Tibial artery (tissue), 4 donors: ENCODE measurements at places on chromosomes 4 and X.

DNA sequence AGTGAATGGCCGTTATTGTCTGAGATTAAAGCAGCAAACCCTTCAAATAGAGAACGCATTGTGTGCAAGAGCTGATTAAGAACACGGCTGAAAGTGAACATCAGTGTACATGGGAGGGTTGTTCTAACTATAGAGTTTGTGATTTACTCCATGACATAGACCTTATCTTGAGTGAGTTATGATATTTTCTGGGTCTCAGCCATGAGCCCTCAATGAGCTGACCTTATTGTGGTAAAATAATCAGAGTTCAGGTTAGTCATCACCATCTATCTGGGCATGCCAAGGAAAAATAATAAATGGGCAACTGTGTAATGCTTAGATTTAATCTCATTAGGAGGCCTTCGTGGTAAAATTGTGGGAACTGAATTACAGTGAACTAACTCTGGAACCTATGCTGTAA is 33.2 kb upstream of the CLDN24 start:
- H3K36me3 ChIP-seq, result no peaks in the 10 kb centered on the region
- H3K27me3 ChIP-seq, result no peaks in the 10 kb centered on the region
- DNase-seq, result no peak

DNA sequence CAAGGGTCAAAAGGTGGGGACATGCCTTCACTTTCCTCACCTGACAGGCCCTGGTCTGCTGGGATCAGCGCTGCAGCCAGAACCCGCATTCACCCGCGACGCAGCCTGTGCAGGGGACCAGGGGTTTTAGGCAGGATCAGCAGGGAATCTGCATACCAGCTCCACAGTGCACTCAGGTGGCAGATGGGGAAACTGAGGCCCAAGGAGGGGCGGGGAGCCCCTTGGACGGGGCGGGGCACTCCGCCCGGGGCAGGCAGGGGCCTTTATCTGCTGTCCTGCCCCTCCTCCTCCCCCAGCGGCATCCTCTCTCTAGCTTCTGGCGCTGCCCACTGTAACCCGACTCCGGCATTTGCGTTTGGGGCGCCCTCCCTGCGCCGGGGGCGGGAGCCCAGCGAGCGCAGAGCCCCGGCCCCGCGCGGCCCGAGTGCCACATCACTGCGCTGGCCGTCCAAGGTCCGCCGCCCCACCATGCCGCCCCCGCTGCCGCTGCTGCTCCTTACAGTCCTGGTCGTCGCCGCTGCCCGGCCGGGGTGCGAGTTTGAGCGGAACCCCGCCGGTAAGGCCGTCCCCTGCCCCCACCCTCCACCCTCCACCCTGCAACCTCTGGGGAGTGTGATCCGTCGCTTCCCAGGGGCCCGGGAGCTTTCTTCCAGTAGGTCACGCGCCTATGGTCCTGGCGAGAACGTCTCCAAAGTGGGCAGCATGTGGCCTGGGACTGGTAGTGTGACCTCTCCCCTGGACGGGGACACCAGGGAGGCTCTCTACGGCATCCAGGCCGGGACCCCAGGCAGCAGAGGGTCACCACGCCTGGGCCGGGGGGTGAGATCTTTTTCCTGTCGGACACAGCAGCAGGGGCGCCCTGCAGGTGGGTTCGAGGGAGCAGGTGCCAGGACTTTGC is at the start of gene CPZ:
Gene CPZ, plus strand, starts transcription at position 400 of the 898 bp plus-strand sequence. Its CDS starts 69 bp downstream, at position 469.
- DNase-seq, result no peak
- no peak within 1 kb of the TSS for H3K27ac ChIP-seq
- no peak within 1 kb of the TSS for H3K4me3 ChIP-seq
- H3K27me3 ChIP-seq, result peaks cover 59% of the 10 kb centered on the region
- no peaks in the 10 kb centered on the region for H3K36me3 ChIP-seq

GRCh38 chr4:167622481-167623240 is 388.4 kb upstream of the SPOCK3 start:
- DNase-seq, result no peak
- H3K36me3 ChIP-seq, result no peaks in the 10 kb centered on the region
- H3K4me1 ChIP-seq, result no peaks in the 10 kb centered on the region
- no peaks in the 10 kb centered on the region for H3K27me3 ChIP-seq
- H3K27ac ChIP-seq, result no peak overlapping the region

GRCh38 chrX:78708262-78708661 is 39.3 kb upstream of the LPAR4 start:
- H3K4me1 ChIP-seq, result no peaks in the 10 kb centered on the region
- no peak for DNase-seq
- no peaks in the 10 kb centered on the region for H3K27me3 ChIP-seq
- no peaks in the 10 kb centered on the region for H3K36me3 ChIP-seq
- no peak overlapping the region for H3K4me3 ChIP-seq

- H3K27me3 ChIP-seq, result no peaks in the 10 kb centered on the region
- H3K36me3 ChIP-seq, result no peaks in the 10 kb centered on the region
- no peak overlapping the region for H3K4me3 ChIP-seq
- DNase-seq, result no peak
These were observed 71.9 kb downstream of the TLL1 start for GRCh38 chr4:165944900-165945299.

GRCh38 chr4:48943387-48943786 is 36.8 kb upstream of the OCIAD2 start:
- H3K36me3 ChIP-seq, result no peaks in the 10 kb centered on the region
- H3K27ac ChIP-seq, result no peak overlapping the region
- no peaks in the 10 kb centered on the region for H3K27me3 ChIP-seq

- no peaks in the 10 kb centered on the region for H3K36me3 ChIP-seq
- no peaks in the 10 kb centered on the region for H3K27me3 ChIP-seq
- DNase-seq, result no peak
- H3K4me1 ChIP-seq, result no peaks in the 10 kb centered on the region
These were observed 195.5 kb downstream of the ANTXR2 start for GRCh38 chr4:79877511-79877910.

- no peak overlapping the region for H3K4me3 ChIP-seq
- no peaks in the 10 kb centered on the region for H3K4me1 ChIP-seq
- H3K36me3 ChIP-seq, result peaks cover 59% of the 10 kb centered on the region
These were observed 141.0 kb downstream of the NSUN7 start for GRCh38 chr4:40890764-40891163.

GRCh38 chr4:17468619-17469221 is 43.2 kb downstream of the QDPR start:
- H3K4me1 ChIP-seq, result no peaks in the 10 kb centered on the region
- no peak overlapping the region for H3K4me3 ChIP-seq
- H3K27ac ChIP-seq, result no peak overlapping the region
- H3K36me3 ChIP-seq, result no peaks in the 10 kb centered on the region
- DNase-seq, result no peak
- no peaks in the 10 kb centered on the region for H3K27me3 ChIP-seq

DNA sequence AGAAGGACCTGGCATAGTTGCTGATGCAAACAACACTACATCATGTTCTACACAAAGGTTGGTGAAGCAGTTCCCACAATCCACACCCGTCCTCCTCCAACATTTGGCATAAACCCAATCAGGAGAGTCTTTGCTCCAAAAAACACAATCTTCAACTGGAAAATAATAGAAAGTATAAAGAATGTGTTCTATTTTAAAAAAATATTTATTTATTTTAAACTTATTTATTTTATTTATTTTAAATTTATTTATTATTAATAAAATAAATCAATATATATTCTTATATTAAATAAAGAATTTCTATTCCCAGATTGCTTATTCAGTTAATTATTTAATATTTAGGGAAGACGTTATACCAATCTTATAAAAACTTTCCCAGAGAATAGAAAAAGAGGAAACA is 1753.7 kb upstream of the AGA start:
- no peak overlapping the region for H3K27ac ChIP-seq
- no peaks in the 10 kb centered on the region for H3K4me1 ChIP-seq
- H3K36me3 ChIP-seq, result no peaks in the 10 kb centered on the region
- no peak overlapping the region for H3K4me3 ChIP-seq

DNA sequence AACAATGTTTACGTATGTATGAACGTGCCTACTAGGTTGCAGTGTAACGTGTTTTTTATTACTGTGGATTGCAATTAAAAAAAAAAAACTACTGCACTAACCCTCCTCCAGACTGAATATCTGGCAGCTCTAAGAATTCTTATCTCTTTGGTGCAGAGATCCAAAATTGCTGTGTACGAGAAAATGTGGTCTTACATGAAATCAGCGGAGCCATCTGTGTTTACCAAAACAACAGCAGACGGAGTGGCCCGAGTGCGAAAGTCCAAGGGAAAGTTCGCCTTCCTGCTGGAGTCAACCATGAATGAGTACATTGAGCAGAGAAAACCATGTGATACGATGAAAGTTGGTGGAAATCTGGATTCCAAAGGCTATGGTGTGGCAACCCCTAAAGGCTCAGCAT is 268.1 kb downstream of the THOC2 start:
- no peaks in the 10 kb centered on the region for H3K4me1 ChIP-seq
- no peaks in the 10 kb centered on the region for H3K27me3 ChIP-seq
- no peak overlapping the region for H3K27ac ChIP-seq

DNA sequence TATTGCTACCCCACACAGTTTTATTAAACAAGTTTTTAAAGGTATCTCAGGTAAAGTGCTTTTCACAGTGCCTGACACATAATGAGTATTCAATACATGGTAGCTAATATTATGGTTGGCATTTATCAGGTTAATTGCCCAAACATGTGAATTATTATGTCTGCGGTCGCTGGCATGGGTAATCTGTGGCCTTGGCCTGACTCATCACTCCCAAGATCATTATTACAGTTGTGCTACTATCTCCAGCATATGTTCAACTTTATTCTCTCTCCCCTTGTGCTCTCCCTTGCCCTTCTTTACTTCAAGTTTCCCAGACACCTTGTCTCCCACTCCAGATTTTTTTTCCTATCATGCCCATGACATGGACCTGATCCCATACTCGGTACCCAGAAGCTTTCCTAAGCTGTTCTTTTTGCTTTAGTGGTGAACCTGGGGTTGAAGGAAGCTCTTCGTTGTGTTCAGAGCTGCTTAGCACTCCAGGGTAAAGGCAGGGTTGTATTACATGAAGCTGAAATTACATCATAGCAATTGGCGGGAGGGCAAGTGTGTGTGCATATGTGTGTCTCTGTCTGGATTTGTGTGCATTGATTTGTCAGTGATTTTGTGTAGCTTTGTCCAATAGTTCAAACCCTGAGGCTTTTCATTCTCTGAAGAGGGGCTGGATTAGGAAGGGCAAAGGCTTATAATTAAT is 176.5 kb upstream of the NRK start:
- no peak overlapping the region for H3K27ac ChIP-seq
- H3K36me3 ChIP-seq, result no peaks in the 10 kb centered on the region
- no peaks in the 10 kb centered on the region for H3K4me1 ChIP-seq
- H3K4me3 ChIP-seq, result no peak overlapping the region

DNA sequence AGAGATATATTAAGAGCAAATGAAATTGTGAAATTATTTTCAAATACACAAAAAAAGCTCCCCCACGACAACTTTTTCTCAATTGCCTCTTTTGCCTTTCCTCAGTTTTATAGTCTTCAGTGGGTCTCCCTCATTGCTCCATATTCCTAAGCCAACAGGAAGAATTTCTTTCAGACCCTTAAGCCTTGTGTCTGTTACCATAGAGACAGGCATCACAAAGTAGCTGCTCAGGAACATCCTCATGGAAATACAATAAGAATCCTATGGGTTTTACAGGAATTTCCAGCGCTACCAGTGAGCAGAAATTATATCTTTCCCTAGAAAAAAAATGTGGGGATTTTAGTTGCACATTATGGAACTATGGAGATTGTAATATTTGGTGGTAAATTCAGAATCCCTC is 121.9 kb upstream of the DMD start:
- H3K27ac ChIP-seq, result no peak overlapping the region
- no peak for DNase-seq
- H3K36me3 ChIP-seq, result no peaks in the 10 kb centered on the region
- no peak overlapping the region for H3K4me3 ChIP-seq
- H3K27me3 ChIP-seq, result no peaks in the 10 kb centered on the region

DNA sequence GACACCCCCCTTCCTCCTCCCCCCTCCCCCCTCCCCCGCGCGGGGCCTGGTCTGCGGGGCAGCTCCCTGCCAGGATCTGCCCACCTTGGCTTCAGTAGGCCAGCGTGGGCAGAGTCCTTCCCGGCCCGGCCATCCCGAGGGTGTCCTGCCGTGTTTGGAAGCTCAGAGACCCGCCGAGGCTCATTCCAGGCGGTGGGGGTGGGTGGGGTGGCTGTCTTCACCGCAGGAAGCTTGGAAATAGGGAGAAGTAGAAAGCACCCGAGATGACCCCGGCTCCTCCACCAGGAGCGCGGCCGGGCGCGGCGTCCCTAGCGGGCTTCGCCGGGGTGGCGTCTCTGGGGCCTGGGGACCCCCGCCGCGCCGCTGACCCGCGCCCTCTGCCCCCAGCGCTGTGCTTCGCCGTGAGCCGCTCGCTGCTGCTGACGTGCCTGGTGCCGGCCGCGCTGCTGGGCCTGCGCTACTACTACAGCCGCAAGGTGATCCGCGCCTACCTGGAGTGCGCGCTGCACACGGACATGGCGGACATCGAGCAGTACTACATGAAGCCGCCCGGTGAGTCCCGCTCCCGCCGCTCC is 1.6 kb downstream of the NAT8L start:
- no peak overlapping the region for H3K27ac ChIP-seq
- H3K4me1 ChIP-seq, result peaks cover 7% of the 10 kb centered on the region
- peaks cover 79% of the 10 kb centered on the region for H3K27me3 ChIP-seq
- DNase-seq, result no peak
- H3K36me3 ChIP-seq, result no peaks in the 10 kb centered on the region
- H3K4me3 ChIP-seq, result no peak overlapping the region

- DNase-seq, result no peak
- H3K4me1 ChIP-seq, result no peaks in the 10 kb centered on the region
- H3K4me3 ChIP-seq, result no peak overlapping the region
- H3K36me3 ChIP-seq, result no peaks in the 10 kb centered on the region
These were observed 8.1 kb upstream of the MRPL1 start for GRCh38 chr4:77854431-77855111.

GRCh38 chr4:106971636-106972035 is 64.5 kb downstream of the DKK2 start:
- no peaks in the 10 kb centered on the region for H3K4me1 ChIP-seq
- H3K27me3 ChIP-seq, result no peaks in the 10 kb centered on the region
- no peak overlapping the region for H3K4me3 ChIP-seq
- no peak overlapping the region for H3K27ac ChIP-seq

DNA sequence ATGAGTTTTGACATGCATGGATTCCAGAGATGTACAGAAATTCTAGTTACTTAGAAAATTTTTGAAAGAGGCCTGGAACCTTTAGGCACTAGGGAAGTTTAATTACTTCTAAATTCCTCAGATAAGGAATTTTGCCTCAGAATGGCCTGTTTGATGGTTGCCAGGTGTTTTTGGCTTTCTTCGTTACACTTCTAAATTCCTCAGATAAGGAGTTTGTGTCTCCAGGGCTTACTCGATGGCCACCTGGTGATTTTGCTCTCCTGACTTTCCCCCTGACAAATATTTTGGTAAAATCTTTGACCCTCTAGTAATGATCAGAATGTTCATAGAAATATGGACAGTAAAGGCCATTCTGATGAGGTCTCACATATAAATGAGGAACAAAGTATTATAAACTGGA is 64.3 kb downstream of the BEX3 start:
- H3K4me1 ChIP-seq, result no peaks in the 10 kb centered on the region
- no peak overlapping the region for H3K27ac ChIP-seq
- DNase-seq, result no peak
- H3K4me3 ChIP-seq, result no peak overlapping the region
- no peaks in the 10 kb centered on the region for H3K36me3 ChIP-seq

GRCh38 chr4:150591406-150591805 is 9.5 kb downstream of the MAB21L2 start:
- DNase-seq, result no peak
- H3K4me1 ChIP-seq, result no peaks in the 10 kb centered on the region
- no peaks in the 10 kb centered on the region for H3K36me3 ChIP-seq
- no peak overlapping the region for H3K4me3 ChIP-seq
- no peaks in the 10 kb centered on the region for H3K27me3 ChIP-seq

- H3K27me3 ChIP-seq, result no peaks in the 10 kb centered on the region
- DNase-seq, result no peak
- no peak overlapping the region for H3K4me3 ChIP-seq
- H3K27ac ChIP-seq, result no peak overlapping the region
- no peaks in the 10 kb centered on the region for H3K4me1 ChIP-seq
- H3K36me3 ChIP-seq, result no peaks in the 10 kb centered on the region
These were observed 53.5 kb downstream of the TMEM164 start for GRCh38 chrX:110056419-110056818.
